Activated naive CD4-positive, alpha-beta T cell (primary cell): ENCODE measurements at places on chromosomes 6 and 20.

GRCh38 chr20:13231031-13231752, 10.1 kb downstream of the ISM1 start:
- DNase-seq = peak; percentile 15

- DNase-seq = no peak
Observed at GRCh38 chr6:12280458-12280857, 9.7 kb upstream of the EDN1 start.

- no peak for DNase-seq
Observed at GRCh38 chr6:166825553-166826145, 130.7 kb downstream of the RNASET2 start.

DNA sequence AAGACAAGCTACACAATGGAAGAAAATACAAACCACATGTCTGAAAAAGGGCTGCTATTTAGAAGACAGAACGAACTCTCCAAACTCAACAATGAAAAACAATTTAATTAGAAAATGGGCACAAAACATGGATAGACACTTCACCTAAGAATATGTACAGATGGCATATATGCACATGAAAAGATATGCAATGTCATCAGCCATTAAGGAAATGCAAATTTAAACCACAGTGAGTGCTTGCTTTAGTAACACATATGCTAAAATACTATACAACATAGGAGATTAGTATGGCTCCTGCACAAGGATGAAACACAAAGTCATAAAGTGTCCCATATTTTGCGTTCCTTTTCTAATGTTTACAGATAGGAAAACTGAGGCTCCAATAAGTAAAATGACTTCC, 60.4 kb upstream of the FAM83B start:
- no peak for DNase-seq
